ENCODE measurements at places on chromosomes 12 and 14.

GRCh38 chr14:102917056-102917385 lies 5.4 kb upstream of the AMN start:
- no peak for DNase-seq

- no peak for DNase-seq
Measured at GRCh38 chr14:62117751-62118105, 355.5 kb downstream of the SNAPC1 start.

GRCh38 chr12:107776171-107776570 lies 1.7 kb downstream of the ASCL4 start:
- DNase-seq = no peak

DNA sequence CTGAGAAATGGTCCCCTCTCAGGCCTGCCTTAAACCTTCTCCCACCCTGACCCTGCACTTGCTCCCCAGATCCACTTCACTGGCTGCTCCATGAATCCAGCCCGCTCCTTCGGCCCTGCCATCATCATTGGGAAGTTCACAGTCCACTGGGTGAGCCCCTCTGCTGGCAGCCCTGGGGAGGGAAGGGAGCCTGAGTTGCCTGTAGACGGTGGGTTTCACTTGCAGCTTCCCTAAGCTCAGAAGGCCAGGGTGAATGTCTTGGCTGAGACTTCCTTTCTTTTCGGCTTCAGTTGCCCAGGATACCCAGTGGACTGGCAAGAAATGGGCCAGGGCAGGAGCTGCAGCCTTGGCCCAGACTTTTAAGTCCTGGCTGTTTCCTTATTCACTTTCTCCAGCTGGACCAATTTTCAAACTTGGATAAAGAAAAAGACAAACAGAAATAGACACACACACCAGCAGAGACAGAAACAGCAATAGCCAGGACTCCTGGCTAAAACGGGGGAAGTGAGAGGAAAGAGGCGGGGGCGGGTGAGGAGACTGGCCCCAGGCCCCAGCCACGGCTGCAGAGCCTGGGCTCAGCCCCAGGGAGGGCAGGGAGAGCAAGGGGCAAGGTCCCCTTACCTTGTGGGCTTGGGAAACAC lies 2.0 kb downstream of the AQP6 start:
- DNase-seq = no peak

DNA sequence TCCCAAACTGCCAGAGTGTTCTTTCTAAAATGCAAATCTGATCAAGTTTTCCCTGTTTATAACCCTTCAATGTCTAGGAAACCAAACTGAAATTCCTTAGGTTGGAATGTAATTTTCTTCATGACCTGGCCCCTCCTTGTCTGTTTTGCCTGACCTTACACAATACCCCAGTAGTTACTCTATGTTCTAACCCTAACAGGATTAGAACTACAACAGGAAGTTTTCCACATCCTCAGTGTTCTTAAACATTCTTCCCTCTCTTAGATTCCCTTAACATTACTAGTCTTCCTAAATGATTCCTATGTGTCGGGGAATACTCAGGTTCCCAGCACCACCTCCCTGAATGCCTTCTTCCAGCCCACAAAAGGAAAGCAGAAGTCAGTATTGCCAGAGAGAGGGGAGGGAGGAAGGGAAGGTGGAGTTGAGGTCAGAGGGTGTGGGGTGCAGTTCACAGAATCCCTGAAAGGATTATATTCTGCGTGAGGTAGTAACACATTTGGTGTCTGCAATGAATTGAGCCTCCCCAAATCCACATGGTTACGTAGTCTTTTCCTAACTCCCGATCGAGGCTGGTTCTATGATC lies 72.6 kb downstream of the BBS10 start:
- DNase-seq = peak; percentile 45

DNA sequence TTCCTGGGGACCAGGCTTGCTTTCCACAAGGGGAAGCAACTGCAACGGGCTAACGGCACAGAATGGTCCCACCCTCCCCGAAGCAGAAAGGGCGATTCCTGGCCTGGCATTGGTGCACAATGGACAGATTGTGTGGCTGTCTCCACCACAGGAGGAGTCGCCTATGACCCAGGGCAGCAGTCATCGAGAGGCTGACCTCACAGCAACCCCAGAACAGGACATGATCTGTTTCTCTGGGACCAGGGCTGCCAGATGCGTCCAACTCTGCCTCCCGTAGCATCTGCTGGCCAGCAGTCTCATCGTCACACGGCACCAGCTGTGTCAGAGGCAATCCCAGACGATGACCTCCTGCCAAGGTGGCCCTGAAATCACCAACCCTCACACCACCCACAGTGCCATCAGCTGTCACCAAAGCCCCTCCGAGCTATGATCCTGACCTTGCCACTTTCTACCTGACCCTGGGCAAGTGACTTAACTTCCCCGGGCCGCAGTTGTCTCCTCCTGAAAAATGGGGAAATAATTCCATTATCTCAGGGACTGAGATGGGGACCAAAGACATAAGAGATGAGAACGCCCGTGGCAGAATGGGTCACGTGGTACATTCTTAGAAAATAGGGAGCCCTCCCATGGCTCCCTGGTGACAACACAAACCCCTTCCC lies 86.7 kb downstream of the CHGA start:
- no peak for DNase-seq

GRCh38 chr14:52977798-52978197 lies 26.9 kb upstream of the FERMT2 start:
- DNase-seq = no peak

DNA sequence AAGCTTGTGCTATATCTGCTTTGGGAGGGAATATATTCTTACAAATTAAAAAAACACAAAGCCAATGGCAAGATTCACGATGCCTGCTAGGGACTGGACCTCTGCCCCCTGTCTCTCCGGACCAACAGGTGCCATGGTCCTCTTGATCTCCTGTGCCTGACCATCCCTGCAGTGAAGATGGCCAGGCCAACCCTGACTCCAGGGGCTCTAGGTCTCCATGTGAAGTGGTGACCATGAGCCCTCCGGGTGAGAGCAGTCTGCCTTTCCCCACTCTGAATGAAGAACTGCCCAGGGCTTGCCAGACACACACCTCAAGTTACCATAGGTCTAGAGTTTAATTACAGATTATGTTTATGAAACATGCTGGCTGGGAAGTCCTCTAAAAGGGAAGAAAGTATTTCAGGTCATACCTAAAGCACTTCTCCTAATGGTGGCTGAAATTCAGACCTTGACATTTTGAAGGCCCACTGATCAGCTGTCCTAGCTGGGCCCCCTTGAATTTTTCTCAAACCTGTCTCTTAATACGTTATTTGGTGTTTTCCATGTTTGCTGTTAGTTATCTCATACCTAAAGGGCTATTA lies 1.4 kb downstream of the ARHGDIB start:
- DNase-seq = peak; percentile 37

- no peak for DNase-seq
Measured at GRCh38 chr12:14714437-14714836, 18.0 kb upstream of the GUCY2C start.

DNA sequence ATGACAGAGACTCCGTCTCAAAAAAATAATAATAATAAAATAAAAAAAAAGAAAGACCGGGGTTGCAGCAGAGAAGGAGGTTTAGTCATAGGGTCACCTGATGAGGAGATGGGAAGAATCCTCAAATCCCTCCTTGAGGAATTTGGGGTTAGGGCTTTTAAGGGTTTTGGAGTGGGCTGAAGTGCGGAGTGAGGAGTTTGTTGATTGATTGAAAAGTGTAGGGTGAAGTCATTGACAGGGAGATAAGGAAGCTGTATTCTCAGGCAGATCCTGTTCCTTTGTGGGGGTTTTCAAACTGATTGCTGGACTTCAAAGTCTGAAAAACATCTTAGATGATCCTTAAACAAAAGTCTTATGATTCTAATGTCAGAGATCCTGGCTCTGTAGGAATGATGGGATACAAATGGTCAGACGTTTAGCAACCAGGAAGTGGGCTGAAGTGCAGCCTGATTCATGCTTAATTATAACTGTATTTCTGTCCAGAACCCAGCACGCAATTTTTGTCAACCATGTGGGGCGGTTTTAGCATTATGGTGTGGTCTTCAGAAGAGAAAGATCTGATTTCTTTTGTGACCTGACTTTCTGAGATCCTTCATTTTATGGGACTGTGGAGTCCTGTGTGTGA lies 16.0 kb downstream of the FNTB start:
- DNase-seq = no peak

DNA sequence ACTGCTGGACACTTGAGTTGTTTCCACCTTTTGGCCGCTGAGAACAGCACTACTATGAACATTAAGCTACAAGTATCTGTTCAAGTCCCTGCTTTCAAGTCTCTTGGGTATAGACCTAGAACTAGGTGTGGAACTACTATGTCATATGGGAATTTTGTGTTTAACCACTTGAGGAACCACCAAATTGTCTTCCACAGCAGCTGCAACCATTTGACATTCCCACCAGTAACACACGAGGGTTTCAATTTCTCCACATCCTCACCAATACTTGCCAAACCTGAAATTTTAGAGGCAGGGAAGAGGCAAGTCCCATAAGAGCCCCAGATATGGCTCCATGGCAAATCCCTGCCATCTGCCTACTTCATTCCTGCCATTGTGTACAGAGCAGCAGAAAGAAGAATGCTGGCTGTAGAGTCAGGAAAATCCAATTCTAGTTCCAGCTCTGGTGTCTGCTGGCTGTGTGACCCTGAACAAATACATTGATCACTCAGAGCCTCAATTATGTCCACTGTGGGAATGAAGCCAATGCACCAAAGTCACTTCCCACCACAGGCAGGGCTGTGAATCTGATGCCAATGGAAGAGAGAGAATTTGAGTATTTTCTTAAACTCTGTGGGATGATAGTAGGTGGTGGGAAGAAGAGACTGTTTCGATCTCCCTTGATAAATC lies 17.8 kb downstream of the PITPNM2 start:
- DNase-seq = no peak

DNA sequence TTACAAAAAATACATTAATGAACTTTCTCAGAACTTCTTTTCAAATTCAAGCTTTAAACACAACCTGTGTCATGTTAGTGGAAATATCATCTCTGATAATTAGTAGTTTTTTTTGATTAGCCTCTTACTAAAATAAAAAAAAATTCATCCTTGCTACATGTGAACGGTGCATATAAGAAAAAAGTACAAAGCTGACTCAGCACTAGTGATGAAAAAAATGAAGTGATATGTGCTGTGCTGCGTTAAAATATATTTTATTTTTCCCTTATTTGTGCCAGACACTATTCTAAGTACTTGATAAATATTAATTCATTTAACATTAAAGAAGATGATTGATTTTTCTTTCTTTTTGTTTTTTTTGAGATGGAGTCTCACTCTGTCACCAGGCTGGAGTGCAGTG lies 7.5 kb downstream of the IKBIP start:
- DNase-seq = no peak

GRCh38 chr14:25394791-25395391 lies 344.9 kb upstream of the STXBP6 start:
- no peak for DNase-seq

DNA sequence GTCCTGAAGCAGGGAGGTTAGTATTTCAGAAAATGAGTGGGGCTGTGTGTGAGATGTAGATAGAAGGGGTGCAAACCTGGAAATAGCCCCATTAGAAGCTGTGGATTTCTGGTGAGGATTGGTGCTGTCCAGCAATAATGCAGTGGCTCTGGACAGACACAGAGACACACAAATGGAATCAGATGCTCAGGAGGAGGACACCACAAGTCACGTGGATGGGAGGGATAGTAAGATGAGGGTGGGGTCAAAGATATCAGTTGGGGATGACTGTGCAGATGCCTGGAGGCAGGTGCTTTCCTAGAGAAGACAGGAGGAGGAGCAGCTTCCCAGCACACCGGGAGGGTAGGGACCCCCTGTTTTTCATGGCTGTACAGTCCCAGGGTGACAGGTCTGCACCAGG lies 136.5 kb downstream of the PLXNC1 start:
- no peak for DNase-seq

GRCh38 chr14:100526632-100527031 lies 60.6 kb downstream of the BEGAIN start:
- no peak for DNase-seq

GRCh38 chr12:110109037-110109836 lies 14.9 kb upstream of the IFT81 start:
- no peak for DNase-seq

DNA sequence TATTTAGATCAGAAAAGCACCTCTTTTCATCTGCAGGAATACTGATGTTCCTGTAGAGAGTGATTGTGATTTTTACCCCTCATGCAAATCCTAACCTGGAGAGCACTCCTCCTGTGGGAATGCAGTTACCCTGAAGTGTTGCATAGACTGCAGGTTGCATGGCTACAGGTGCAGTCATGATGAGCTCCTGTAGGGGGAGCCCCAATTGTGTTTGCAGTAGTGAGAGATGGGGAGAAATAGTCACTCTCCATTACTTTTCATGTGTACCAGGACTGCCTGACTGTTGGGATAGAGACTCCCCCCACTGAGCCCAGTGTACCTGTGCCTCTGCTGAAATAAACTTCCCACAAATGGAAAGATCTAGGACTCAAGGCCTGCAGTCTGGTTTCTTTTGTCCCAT lies 1086.5 kb downstream of the SLC6A15 start:
- DNase-seq = peak; percentile 59

DNA sequence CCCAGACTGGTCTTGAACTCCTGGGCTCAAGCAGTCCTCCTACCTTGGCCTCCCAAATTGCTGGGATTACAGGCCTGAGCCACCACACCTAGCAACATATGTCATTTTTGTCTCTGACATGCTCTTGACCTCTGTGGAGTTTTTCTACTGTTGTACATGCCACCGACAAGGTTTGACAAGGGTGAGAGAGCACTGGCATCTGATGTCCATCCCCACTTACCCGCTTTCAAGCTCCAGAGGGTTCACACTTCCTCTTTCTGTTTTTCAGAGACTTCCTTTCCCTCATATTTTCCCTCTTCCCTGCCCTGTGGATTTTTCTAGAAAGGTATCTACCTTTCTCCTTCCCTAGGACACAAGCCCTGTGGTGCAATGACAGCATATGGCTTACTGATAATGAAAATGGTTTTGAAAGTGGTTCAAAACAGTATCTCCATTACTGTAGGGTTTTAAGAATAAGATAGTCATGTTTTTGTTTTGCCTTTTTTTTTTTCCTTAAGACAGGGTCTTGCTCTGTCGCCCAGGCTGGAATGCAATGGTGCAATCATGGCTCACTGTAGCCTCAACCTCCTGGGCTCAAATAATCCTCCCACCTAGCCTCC lies 27.7 kb upstream of the PLEKHG3 start:
- DNase-seq = no peak

- DNase-seq = peak; percentile 66
Measured at GRCh38 chr14:84453307-84453950, 1076.5 kb upstream of the FLRT2 start.

GRCh38 chr12:6768990-6769389 lies 2.8 kb downstream of the PTMS start:
- no peak for DNase-seq

DNA sequence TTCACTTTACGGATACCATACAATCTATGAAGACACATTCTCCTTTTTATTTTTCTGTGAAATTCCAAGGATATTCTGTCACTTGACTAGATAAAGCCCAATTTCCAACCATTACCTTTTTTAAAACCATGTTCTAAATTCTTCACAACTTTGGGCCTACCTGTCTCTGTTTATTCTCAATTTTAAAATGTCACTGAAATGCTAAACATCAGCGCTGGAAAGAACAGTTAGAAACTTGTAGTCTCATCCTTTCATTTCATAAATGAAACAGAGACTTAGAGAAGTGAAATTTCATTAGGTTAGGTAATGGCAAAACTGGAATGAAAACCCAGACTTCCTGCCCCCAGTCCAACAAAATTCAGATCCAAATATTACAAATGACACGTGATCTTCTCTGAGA lies 396.2 kb downstream of the CCDC91 start:
- no peak for DNase-seq

- no peak for DNase-seq
Measured at GRCh38 chr14:50397390-50398188, 908 bp upstream of the CDKL1 start.

- DNase-seq = peak; percentile 29
Measured at GRCh38 chr12:92735131-92735721, 32.4 kb downstream of the PLEKHG7 start.
